ENCODE measurements at places on chromosomes 7 and 10.

- no peak for DNase-seq
Measured at GRCh38 chr10:6598679-6599078, 18.6 kb upstream of the PRKCQ start.

DNA sequence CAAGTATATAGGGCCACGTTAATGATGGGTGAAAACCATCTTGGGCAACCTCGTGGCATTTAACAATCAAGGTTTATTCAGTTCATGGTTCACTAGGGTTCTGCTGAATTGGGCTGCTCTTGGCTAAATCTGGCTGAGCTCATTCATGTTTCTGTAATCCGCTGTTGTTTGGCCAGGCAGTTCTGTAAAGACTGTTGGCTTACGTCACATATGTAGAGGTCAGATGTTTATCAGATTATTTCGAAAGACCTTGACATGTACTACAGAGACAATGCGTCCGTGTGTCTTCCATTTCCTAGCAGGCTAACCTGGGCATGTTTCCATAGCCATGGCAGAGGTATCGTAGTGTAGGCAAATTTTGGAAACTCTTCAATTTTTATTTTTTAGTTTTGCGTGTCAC lies 190.0 kb upstream of the ZWINT start:
- DNase-seq: no peak

- no peak for DNase-seq
Measured at GRCh38 chr7:105924945-105925344, 38.1 kb upstream of the CDHR3 start.

DNA sequence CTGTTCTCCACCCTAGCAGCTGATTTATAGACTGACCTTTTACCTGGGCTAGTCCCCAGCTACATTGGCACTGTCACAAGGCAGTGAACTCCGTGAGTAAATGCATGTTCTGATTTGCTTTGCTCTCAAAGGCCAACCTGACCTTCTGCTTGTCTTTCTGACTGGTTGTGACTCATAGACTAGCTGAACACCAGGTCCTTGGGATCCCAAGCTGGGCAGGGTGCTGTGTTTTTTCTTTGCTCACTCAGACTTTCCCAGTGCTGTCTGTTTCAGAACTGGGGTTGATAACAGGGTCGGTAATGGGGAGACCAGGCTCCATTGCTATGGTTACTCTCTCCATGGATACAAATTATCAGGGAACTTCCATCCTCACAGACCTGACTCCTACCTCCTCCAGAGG lies 35.0 kb downstream of the EVX1 start:
- no peak for DNase-seq

DNA sequence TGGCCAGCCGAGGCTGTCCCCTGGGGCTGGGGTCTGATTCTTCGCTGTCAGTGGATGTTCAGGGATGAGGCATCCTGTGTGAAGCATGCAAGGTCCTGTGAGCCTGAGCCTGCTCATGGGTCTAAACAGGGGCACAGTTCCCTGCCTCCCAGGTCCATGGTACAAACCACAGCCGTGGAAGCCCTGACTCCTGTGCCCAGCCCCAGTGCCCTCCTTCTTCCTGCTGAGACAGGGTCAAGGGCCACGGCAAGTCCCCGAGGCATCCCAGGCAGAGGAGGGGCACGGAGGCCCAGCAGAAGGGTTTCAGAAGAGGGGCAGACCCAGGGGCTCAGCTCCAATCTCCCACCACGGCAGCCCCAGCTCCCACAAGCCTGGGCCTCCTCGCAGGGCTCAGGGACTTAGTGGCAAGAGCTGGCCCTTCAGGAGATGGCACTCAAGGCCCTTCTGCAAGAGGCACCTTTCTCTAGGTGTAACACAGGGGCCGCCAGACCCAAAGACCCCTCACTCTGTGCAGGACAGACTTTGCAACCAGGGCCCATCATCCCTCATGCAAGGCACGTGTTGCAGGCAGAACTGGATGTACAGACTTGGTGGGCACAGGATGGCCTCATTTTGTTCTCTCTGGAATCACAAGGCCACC lies 248.8 kb downstream of the TCERG1L start:
- DNase-seq: no peak

GRCh38 chr7:132122901-132123300 lies 453.4 kb downstream of the PLXNA4 start:
- no peak for DNase-seq

DNA sequence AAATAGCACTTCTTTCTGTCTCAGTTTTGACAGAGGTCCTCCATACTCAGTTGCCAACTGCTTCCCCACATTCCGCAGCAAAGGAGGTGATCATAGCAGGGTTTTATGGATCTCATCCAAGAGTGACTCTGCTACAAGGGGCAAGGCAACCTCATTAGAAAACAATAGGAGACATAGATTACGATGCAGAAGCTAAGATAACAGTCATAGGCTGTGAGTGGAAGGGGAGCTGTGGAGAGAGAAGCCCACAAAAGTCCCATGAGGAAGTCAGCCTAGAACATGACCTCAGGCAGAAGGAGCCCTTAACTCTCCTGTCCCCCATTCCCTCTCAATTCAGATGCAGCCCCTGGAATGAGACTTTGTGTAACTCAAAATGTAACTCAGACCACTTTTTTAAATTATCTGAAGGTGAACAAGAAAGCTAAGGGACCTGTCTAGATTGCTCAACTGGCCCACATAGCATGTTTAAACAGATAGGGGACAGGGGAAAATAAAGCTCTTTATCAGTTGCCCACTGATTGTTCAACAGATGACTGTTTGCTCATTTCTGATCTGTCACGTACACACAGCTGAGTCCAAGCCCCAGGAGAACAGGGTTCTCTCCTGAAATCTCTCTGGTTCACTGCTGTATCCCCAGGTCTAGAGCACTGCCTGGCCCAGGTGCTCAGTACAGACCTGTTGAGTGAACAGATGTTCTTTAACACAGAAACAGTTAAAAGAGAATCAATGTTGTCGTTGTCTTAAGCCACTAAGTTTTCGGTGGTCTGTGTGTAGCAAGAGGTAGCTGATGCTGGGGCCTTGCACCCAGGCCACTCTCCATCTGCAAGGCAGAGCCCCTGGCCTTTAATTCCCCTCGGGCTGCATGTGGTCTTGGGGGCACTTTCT lies 1.5 kb upstream of the NCOA4 start:
- DNase-seq: no peak

- no peak for DNase-seq
Measured at GRCh38 chr10:15399060-15399661, 28.1 kb upstream of the FAM171A1 start.

- no peak for DNase-seq
Measured at GRCh38 chr7:152424348-152425108, 11.3 kb downstream of the KMT2C start.

DNA sequence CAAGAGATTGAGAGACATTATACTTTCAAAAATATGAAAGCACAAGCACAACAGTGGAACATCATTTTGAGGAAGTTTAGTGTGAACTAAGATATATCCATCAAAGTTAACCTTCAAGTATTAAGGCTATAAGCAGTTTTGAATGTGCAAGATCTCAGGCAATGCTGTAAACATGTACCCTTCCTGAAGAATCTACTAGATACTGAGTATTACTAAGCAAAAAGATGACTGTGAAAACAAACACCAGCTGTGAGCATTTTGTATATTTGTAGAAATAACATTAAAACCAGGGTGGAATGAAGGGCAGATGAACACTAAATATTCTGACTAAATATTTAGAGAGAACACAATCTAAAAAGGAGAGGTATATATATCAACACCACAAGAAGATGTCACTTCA lies 41.3 kb upstream of the ADRA2A start:
- no peak for DNase-seq

GRCh38 chr10:122422266-122422989 lies 32.0 kb upstream of the ARMS2 start:
- no peak for DNase-seq

DNA sequence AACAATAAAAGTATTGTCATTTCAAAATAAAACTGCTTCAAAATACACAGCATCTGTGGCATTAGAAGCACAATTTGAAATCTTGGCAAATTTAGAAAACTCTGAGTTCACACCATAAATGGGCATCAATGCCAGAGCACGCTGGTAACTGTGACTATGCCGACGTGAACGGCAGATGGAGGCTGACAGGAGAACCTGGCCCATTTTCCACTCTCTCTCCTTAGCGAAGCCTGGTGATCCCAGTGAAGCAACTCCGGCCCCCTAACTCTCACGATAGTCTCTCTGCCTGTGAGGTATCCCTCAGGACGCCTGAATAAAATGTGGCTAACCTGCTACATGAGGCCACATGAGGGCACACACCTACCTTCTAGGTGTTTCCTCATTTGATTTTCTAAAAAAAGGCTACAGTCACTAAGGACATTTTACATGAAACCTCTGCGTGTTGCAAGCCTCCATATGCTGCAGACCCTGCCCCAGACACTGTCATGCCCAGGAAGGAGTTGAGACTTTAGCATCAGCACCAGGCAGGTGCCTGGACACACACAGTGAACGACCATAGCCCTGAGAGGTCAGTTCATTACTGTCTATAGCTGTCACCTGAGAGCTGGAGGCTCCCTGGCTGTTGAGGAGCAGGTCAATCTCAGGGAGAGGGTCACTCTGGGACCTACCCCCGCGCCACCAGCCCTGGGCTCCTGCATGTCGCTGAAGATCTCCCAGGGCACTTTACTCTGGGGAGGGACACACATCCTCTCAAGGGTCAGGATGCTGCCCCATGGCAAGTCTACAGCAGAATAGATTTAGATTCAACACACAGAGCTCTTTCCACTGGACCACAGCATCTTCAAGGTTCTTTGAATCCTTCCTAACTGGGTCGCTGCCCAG lies 62.9 kb upstream of the CAMK2B start:
- no peak for DNase-seq

- no peak for DNase-seq
Measured at GRCh38 chr7:71591876-71592275, 459.9 kb downstream of the GALNT17 start.

- DNase-seq: no peak
Measured at GRCh38 chr7:139441961-139442360, 41.5 kb downstream of the KLRG2 start.

DNA sequence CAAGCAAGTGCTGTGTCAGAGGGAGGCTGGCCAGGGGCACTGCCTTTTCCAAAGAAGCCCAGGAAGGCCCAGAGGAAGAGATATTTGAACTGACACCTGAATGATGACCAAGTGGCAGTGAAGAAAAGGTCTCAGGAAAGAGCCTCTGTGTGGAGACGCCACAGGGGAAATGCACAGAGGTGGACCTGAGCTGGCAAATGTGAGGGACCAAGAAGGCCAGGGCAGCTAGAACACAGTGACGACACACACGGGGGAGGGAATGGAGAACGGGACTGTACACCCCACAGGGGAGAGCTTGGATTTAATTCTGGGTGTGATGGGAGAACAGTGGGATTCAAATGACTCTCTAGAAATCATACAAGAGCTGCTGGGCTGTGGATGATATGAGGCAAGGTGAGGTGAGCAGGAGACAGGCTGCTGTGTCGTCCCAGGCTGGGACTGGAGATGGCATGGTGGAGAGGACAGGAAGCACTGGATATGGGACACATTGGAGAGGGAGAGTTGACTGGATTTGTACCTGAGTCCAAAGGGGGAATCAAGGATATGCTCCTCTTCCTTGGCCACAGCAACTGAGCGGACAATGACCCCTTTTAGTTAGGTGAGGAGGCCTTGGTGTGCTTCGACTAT lies 84.2 kb upstream of the DDC start:
- no peak for DNase-seq

DNA sequence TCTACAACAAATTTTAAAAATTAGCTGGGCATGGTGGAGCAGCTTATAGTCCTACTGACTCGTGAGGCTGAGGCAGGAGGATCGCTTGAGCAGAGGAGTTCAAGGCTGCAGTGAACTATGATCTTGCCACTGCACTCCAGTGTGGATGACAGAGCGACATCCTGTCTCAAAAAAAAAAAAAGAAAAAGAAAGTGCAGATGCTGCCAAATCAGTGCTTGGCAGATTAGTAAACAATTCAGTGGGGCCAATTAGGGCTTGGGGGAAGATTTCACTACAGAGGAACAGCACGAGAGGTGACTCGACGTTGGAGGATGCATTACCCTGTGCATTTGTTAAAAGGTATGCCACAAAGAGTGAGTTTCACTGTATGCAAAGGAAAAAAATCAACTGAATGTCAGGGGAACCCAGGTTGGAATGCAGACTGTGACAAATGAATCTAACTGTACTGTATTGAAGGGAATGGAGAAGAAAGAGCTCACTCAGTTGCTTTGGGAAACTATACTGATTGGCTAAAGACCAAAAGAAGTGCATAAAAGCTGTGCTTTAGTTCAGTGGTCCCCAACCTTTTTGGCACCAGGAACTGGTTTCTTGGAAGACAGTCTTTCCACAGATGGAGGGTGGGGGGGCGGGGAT lies 31.6 kb downstream of the GARIN1A start:
- no peak for DNase-seq

DNA sequence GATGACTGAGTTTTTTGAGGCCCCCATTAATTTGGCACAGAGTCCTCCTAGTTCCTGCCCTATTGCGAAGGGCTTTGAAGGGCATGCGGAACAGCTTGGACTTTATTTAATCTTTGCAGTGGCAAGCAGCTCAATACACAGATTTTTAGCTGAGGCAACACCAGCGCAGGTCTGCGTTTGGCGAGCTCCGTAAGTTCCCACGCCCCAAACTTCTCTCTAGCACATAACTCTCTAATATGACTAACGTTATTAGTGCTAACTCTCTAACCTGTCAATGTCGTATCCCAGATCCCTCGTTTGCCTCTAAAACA lies 366 bp upstream of the TAF3 start:
- no peak for DNase-seq

GRCh38 chr10:71443676-71444075 lies 47.0 kb downstream of the CDH23 start:
- no peak for DNase-seq

DNA sequence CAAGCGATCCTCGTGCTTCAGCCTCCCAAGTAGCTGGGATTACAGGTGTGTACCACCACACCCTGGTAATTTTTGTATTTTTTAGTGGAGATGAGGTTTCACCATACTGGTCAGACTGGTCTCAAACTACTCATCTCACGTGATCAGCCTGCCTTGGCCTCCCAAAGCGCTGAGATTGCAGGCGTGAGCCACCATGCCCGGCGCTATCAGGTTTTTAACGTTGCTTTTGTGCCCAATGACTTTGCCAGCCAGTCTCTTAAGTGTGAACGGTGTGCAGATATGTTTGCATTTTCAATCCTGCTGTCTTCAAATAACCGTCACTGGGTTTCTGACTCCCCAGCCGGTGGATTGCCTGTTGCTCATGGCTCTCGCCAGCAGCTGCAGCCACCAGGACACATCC lies 201.8 kb upstream of the PPP2R2D start:
- no peak for DNase-seq

DNA sequence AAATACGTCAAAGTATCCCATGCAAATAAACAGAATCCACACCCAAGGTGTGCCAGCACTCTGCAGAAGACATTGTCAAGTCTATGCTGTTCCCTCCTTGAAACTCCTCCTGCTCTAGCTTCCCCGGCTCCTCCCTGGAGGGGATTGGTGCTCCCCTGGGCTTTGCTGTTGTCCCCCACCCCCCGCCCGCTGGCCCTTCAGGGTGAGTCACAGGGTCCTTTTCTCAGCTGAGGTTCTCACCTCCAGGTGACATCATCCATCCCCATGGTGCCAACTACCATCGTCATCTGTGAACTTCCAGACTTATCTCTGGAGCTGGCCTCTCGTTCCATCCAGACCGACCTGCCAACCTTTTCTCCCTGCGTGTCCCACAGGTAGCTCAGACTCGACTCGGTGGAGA lies 77.0 kb downstream of the ITIH5 start:
- no peak for DNase-seq

GRCh38 chr10:60343254-60343653 lies 46.4 kb downstream of the ANK3 start:
- DNase-seq: no peak

Data from right lung (tissue), 10 donors.